Hematopoietic multipotent progenitor cell treated with erythropoietin and hydrocortisone succinate and interleukin-3 and kit ligand, for 8 days (in vitro differentiated cells): ENCODE measurements at places on chromosomes 6 and 20.

GRCh38 chr6:28537065-28537464 lies 11.4 kb downstream of the GPX5 start:
- DNase-seq = no peak

DNA sequence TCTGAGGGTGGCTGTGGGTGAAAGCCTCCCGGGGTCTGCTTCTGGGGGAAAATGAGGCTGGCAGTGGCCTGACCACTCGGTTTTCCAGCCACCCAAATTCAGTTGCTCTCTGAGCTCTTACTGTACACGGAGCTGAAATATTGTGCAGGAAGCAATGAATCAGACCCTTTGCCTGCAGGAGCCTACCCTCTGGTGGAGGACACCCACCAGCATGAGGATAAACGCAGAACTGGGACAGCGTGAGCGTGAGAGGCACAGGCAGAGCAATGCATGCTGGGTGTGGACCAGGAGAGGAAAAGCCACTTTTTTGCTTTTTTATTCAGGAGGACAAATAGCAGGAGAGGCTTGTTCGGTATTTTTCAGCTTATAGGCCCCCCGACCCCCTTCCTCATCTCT lies 298.0 kb downstream of the QKI start:
- no peak for DNase-seq

- no peak for DNase-seq
Measured at GRCh38 chr20:40370800-40371199, 318.2 kb downstream of the MAFB start.

DNA sequence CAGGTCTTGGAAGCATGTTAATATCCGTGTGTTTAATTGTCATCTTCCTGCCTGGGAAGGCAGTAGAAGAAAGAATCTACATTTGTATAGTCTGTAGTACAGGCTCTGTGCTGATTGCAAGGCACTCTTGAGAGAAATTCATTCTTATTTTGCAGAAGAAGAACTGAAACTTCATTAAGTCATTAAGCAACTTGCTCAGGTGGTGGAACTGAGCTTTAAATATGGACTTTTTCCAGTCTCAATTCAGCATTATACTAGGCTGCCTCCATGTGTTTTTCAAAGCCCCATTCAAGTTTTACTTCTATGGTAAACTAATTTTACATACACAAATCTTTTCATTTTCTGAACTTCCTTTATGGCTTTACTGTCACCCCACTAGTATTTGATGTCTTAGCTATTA lies 18.7 kb downstream of the ZNF451 start:
- DNase-seq = no peak

- DNase-seq = peak; percentile 70
Measured at GRCh38 chr6:40669343-40669742, 82.2 kb upstream of the LRFN2 start.

DNA sequence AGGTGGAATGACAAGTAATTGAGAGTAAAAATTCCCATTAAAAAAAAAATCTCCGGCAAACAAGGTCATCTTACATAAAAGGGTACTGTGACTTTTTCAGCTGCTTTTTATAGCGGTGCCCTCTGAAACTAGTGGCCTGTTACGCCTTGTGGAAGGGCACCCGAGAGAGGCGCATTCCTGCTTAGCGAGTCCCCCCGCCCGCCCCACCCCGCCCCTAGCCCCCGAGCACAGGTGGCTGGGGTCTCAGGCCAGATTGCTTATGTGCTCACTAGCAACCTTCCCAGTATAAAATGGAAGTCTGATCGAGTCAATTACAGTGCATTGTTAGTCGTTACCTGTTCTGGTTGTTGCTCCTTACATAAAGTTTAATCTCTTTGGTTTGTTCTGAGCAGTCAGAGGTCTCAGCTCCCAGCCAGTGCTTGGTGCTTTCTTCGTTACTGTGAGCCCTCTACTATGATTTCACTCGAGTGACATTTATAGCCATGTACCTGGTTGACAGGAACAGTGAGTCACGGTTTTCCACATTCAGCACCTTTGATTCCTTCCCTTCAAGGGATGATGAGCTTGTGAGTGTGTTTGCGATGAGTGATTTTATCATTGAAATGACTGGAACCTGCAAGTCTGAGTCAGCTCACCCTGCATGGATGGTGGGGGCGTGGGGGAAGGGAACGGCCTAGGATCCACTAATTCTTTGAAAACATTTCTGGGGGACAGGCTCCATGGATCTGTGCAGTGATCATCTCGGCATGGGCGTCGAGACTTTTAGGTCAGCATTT lies 47.6 kb downstream of the ZDHHC14 start:
- no peak for DNase-seq

DNA sequence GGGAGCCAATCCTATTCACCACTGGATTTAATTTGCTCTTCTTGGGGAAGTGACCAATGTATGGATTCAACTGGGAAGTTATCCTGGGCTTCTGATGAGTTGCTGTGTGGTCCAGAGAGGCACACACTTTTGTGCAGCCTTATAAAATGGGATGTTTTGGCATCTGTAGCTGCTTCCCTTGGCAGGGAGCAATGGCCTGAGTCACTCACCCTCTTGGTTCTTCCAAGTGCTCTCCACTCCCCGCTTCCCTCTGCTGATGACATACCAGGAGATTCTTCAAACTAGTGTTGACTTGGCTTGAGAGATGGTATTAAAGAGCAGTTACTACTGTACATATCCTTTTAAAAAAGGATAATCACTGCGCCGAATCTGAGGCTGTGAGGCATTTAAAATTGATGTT lies 105.8 kb downstream of the JARID2 start:
- no peak for DNase-seq

GRCh38 chr20:23024701-23025100 lies 10.4 kb upstream of the SSTR4 start:
- no peak for DNase-seq

- no peak for DNase-seq
Measured at GRCh38 chr6:90311569-90311968, 14.9 kb upstream of the BACH2 start.

- no peak for DNase-seq
Measured at GRCh38 chr6:92124200-92124651, 1295.1 kb downstream of the EPHA7 start.

GRCh38 chr6:7432391-7433120 lies 42.9 kb downstream of the RIOK1 start:
- no peak for DNase-seq

- no peak for DNase-seq
Measured at GRCh38 chr6:84521511-84521910, 242.9 kb downstream of the TBX18 start.

DNA sequence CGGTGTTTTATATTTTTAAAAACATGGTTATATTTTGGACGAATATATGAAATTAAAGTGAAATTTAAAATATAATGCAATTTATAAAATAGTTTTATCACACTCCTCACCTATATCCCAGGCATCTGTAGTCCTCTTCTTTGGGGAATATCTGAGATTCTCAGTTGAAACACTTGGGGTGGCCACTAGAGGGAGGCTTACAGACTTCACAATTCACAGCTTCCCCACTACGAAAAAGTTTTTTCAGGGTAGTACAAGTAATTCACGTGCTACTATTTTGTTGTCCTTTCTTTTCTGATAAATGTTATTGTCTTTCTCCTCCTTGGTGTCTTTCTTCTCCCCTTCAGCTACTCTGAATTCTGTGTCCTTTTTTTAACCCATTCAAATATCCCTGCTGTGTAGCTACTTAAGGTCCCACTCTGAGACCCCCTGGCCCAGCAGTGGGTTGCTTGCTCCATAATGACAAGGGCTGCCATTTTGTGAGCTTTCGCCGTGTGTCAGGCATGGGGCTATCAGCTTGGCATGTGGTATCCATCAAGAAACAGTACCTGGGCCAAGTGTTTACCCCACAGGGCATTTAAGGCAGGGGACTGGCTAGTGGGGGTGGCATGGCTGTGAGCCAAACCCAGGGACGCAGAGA lies 43.6 kb upstream of the PHACTR3 start:
- peak; percentile 29 for DNase-seq

GRCh38 chr6:157831018-157831369 lies 7.9 kb downstream of the SNX9 start:
- no peak for DNase-seq

DNA sequence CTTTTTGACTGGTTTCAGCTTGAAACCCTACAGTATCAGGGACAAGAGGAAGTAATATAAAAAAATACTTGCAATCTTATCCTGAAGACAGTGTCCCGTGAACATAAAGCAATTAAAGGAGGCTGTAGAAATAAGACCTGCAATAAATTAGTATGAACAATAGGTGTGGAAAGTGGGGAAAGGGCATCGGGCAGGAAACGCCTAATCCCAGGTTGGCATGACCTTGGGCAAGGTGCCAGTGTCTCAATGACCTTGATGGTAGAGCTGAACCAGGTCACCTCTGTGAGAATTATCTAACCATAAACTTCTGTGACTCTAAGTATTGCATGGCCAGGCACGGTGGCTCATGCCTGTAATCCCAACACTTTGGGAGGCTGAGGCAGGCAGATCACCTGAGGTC lies 115.2 kb downstream of the LY86 start:
- DNase-seq = peak; percentile 42

- DNase-seq = no peak
Measured at GRCh38 chr6:41605649-41606048, 32.6 kb upstream of the MDFI start.

- DNase-seq = no peak
Measured at GRCh38 chr6:53461041-53461656, 83.8 kb downstream of the GCLC start.

DNA sequence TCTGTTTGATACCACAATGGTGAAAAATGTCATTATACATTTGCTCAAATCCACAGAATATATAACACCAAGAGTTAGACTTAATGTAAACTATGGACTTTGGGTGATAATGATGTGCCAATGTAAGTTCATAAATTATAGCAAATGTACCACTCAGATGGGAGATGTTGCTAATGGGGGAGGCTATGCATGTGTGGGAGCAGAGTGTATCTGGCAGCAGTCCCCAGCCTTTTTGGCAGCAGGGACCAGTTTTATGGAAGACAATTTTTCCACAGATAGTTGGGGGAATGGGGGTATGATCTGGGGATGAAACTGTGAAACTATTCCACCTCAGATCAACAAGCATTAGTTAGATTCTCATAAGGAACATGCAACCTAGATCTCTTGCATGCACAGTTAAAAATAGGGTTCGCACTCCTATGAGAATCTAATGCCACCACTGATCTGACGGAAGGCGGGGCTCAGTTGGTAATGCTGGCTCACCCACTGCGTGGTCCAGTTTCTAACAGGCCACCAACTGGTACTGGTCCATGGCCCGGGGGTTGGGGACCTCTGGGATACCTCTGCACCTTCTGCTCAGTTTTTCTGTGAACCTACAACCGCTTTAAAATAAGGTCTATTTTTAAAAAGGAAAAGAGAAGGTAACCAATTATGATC lies 8.0 kb downstream of the HLA-DQA1 start:
- no peak for DNase-seq

DNA sequence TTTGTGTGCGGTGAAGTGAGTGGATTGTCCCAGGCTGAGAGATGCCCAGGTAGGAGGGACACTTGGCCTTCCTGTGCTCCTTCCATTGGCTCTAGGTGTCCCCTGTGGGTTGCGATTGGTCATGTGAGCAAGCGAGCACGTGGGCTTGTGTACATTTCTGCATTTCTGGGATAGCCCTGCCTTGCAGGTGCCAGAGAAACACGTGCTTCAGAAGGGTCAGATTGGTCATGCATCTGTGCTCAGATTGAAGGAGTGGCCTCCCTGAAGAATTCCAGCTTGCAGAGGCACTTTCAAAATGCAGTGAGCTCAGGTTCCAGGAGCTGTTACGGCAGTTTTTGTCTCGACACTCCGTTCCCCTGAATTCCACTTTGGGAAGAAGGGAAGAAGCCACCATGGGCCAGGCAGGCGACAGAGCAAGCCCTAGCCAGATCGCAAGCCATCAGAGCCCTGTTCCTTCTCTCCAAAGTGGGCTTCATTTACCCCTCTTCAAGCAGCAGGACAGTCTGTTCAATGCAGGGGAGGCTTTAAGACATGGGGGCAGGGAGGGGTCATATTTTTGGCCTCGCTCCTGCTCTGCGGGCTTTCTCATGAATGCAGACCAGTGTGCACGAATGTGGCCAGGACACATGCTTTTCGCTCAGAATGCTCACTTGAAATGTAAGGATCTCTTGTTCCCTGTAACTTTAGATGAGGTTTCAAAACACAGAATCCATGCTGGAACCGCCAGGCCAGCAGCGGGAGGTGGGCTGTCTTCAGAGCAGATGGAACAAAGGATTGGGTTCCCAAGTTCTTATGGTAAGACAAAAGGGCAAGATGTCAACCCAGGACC lies 78.6 kb upstream of the AKAP12 start:
- DNase-seq = no peak

GRCh38 chr20:46400253-46400652 lies 6.2 kb downstream of the ELMO2 start:
- no peak for DNase-seq

GRCh38 chr6:10838794-10839333 lies 525 bp upstream of the MAK start:
- DNase-seq = peak; percentile 62

DNA sequence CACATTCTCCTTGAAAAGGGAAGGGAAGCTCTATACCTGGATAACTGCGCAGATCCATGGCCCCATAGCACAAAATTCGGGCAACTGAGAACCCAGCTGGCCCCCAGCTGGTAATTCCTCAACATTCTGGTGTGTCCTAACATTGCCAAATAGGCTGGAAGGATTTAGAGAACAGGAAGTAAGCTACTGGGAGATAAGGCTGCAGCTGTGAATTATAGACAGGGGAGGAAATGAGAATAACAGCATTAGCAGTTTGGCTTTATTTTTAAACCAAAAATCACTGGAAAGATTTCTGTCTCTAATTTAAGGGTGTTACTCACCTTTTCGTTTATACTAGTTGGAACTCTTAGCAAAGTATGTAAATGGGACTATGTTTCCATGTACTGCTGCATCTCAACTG lies 97.2 kb downstream of the TULP4 start:
- DNase-seq = peak; percentile 40

- DNase-seq = no peak
Measured at GRCh38 chr6:9522101-9522500, 892.8 kb downstream of the TFAP2A start.

DNA sequence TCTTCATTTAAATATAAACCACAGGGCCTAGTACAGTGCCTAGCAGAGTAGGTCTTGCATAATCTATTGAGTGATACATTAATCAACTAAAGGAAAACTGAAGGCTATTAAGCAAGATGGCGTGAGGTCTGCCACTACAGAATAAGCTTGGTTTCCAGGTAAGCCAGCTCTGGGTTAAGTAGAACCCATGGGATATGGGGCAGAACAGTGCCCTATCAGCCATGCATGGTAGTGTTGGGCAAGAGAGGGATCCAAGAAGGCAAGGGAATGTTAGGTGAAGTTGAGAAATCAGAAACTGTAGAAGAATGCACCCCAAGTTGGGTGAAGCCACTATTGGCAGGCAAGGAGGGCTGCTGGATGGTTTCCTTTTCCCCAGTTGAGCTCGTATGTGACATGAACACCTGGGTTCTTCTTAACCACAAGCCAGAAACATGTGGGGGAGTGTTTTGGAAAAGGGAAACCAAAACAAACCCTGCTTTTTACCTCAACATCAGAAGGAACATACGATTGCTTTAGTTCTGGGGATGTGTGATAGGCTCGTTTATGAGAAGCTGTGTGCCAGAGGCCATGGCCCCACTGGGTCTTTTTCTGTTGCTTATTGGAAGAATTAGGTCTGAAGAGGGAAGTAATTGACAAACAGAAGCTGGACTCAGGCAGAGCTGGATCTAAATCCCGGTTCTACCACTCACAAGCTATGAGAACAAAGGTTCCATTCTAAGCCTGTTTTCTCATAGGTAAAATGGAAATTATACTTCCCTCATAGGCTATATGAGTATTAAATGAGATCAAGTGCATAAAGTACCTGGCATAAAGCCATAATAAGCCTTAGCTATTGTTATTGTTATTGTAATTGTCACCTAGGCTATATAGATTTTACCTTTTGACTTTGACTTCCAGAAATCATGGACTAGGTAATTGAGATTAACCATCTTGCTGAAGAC lies 33.5 kb downstream of the NEDD9 start:
- no peak for DNase-seq
